Activated naive CD4-positive, alpha-beta T cell treated with anti-CD3 and anti-CD28 coated beads, Interleukin-2, amount 50 U/mL, for 16 hours (primary cell): ENCODE measurements at places on chromosomes 2 and 18.

GRCh38 chr18:43665105-43665788 lies 388.0 kb upstream of the SYT4 start:
- no peak for DNase-seq

DNA sequence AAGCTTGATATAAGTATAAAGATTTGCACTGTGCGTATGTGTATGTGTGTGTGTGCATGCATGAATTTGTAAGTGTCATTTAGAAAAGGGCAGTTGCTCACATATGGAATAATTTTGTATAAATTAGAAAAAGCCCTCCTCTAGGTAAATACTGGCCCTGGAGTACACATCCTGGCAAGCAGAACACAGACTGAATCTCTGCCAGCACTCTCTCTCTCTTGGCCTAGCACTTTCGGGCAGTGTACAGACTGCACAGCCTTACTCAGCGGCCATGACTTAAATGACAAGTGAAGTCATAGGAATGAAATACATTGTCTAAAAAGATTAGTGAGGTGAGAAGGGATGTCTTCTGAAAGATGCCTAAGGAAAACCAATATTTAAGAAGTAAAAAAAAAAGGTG lies 214.1 kb downstream of the RDH14 start:
- DNase-seq = no peak

DNA sequence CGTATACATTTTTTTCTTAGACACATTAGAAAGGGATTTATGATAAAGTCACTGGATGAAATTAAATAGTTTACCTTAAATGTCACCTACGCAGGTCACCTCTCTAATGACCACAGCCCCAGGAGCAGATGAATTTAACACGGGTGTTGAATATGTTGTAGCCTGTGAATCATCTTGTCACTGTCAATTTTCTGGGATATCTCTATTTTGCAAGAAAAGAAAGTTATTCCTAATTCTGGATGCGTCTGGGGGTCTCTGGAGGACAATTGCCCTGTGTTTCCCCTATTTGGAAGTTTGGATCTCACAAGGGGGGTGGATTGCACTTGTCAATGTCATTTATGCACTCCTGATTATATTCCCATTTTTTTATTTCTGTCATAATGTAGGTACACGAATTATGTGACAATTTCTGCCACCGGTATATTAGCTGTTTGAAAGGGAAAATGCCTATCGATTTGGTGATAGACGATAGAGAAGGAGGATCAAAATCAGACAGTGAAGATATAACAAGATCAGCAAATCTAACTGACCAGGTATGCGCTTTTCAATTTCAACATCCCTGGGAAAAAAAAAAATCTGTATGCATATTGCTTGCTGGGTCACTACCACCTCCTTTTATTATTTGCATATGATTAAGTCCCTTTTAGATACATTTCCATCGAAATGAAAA lies 7.7 kb downstream of the MEIS1 start:
- DNase-seq = no peak

GRCh38 chr2:130972410-130972809 lies 120.8 kb downstream of the FAM168B start:
- DNase-seq = no peak

DNA sequence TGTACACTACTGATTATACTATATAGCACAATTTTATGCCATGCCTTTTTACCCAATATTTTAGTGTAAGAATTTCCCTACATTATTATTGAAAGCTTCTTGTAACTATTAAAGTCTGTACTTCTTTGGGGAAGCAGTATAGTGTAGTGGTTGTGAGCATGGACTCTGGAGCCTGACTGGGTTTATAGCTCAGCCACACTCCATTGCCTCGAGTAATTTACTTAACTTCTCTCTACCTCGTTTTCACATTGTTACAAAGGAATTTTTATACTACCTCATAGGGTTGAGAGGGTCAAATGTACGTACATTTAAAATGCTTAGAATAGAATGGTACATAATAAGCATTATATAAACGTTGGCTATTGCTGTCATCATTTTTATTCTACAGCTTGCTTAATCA lies 139.2 kb downstream of the UBR3 start:
- no peak for DNase-seq

GRCh38 chr18:12099160-12099559 lies 5.5 kb downstream of the ANKRD62 start:
- no peak for DNase-seq

DNA sequence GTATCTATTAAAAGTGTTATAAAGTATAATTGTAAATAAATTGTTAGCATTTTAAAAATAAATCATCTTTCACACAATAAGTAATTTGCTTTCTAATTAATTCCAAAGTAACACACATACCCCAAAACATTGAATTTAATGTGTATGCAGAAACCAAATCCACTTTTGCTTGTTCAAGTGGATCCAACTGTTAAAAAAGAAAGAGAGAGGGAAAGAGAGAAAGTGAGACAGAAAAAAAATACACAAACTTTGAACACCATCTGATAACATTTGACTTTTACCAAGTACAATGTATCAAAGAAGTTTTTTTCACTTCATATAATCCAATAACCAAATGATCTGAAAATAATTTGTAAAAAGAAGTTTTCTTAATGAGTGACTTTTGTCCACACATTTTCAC lies 16.6 kb downstream of the C1D start:
- no peak for DNase-seq

DNA sequence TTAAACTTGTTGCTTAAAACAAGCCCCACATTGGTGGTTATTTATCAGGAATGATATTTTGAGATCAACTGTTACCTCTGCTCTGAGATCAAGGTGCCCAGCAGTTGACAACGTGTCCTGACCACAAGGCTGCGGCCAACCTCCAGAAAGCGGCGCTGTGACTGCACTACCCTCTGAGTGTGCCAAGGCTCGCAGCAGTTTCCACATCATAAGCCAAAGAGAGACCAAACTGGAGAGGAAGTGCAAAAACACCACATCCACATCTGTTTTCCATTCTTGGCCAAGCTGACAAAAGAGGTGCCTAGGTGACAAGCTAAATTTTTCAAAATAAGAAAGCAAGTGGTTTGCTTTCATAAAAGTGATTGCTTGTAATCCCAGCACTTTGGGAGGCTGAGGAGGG lies 410.8 kb upstream of the POU3F3 start:
- DNase-seq = no peak
